Bronchial epithelial cell (primary cell): ENCODE measurements at places on chromosomes 4 and X.

GRCh38 chr4:94848326-94848725 lies 90.6 kb downstream of the BMPR1B start:
- DNase-seq, result no peak

DNA sequence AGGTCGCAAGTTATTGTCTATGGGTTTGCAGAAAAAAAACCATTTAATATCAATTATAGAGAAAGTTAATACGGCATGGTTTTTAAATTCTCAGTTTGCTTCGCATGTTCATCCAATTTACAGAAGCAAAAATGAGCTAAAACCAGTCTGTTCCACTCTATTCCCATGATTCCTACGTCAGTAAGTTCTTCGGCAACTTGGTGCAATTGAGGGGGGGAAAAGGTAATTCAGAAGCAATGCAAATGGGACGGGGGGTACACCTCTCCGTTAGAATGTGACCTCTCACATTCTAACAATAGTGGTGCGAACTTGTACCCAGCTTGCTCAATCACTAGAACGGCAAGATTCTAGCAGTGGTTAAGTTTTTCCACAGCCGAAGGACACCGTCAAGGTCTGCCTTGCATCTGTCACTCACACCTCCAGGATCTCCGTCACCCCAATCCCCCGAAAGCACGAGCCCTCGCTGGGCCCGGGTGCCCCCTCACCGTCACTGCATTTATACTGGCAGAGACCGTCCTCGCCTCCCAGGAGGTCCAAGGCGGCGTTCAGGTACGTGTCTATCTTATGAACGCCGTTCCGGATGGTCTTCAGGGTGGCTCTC lies 653 bp downstream of the PLA2G12A start:
- DNase-seq, result peak; percentile 26

DNA sequence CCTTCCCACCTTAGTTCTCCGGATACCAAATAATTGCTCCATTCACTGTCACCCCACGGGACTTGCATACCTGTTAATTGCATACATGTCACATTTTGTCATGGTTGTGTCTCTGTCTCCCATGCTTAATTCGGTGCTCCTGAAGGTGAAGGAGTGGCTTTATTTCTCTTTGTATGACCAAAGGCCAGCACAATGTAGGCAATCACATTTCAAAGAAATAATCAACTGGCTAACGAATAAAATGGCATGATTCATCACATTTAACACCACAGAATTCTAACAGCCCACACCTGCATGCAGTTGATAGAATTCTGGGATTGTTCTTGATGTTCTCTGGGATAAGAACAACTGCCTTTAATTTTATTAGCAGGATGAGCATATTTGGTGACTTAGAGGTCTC lies 59.3 kb downstream of the ATXN3L start:
- no peak for DNase-seq

GRCh38 chr4:2261110-2261852 lies 628 bp downstream of the MXD4 start:
- no peak for DNase-seq

- no peak for DNase-seq
Observed at GRCh38 chr4:108906006-108906405, 143.2 kb upstream of the ETNPPL start.

DNA sequence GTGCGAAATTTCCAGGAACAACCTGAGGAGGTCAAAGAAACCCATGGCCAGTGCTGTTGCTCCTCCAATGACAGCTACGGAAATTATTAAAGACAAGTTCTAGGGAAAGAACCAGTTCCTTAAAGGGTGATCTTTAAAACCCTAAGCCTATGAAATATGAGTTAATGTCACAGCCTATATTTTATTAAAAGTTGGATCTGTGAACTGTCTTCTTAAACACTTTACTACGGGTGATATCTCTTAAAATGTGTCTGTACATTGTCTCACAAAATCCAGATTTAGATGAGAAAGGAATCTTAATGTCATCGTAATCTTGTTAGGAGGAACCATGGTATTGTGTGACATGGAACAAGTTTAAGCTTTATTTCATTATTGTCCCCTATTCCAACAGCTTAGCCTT lies 46.3 kb upstream of the VCX3B start:
- DNase-seq, result no peak

DNA sequence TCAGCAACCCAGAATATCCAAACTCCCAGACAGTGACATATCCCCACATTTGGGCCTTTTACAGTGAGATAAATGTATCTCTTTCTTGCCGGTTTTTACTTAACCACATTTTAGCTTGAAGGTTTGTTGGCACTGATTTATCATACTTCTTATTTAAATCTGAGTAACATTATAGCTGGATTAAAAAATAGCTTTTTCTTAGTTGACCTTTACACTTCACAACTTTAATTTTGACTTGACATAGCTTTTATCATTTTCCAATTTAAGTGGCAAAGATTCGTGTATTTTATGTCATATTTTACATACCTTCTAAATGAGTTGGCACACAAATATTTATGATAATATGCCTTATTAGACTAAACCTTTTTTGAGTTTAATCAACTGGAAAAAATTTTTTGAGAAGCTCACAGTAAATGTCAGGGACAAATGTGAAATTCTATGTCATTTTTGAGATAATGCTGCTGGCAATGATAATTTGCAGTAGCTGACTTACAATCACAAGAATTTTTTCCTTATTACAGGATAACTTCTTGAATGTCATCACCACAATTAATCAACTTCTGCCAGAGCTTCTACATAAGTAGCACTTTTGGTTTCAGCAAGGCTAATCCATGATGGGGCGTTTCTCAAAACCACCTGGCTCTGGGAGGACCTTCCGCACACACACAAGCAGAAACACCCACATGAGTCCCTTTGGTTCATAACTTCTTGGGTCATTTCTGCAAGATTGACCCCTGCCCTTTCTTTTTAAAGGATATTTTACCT lies 80.3 kb downstream of the SYTL5 start:
- no peak for DNase-seq

GRCh38 chr4:37673538-37674192 lies 12.5 kb downstream of the RELL1 start:
- no peak for DNase-seq

DNA sequence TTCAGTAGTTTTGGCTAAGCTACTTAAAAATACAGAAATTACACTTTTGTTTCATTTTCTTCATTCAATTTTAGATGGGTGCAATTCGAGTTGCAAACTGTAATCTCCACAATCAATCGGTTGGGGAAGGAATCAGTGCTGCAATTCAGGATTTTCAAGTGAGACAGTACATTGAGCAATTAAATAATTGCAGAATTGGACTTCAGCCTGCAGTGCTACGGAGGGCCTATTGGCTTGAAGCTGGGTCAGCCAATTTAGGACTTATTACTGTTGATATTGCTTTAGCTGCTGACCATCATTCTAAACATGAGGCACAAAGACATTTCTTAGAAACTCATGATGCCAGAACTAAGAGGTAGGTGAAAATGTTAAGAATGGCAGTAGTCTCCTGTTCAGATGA lies 77.7 kb downstream of the BLTP1 start:
- DNase-seq, result no peak

DNA sequence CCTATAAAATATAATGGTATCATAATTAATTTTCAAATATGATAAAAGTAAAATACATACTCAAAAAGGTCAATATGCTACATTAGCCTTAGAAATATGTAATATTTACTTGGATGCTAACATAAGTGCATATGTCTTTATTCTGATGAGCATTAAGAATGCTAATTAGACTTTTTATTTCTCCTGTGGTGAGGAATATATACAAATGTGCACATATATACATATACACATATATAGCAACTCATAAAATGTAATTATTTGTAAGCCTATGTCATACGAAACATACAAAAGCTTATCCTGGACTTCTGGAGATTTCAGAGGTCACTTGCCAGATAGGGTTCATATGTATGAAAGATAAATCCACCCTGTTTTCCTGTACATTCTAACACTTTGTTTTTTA lies 11.1 kb downstream of the PLA2G12A start:
- DNase-seq, result no peak

GRCh38 chrX:13688384-13688957 lies 457 bp upstream of the RAB9A start:
- peak; percentile 25 for DNase-seq

- DNase-seq, result peak; percentile 65
Observed at GRCh38 chr4:185396724-185397385, at the start of gene ANKRD37. Gene ANKRD37 (plus strand): TSS chr4:185396841. CDS start chr4:185396924, 83 bp downstream.

DNA sequence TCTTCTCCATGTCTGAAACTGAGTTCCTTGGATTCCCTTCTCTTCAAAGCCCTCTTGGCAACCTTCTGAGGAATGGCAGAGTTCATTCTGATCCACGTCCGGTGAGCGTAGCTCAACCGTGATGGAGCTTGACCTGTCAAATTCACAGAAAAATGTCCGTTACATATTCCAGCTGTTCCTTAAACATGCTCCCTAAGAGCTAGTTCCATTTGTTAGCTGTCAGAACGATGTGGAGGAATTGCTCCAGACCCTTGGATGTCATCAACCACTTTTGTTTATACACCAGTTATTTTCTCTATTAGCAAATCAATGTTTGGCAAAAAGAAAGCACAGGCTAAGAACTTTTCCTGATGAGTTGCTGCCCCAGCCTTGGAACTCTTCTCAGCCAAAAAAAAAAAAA lies 50.1 kb downstream of the NHS start:
- no peak for DNase-seq

GRCh38 chrX:154458116-154458953 lies at the start of gene PLXNA3:
Gene PLXNA3 (plus strand): TSS chrX:154458281. CDS start chrX:154460184, 1,903 bp downstream.
- DNase-seq, result no peak

GRCh38 chr4:156558373-156559025 lies 413.1 kb downstream of the PDGFC start:
- DNase-seq, result no peak

GRCh38 chr4:105631818-105632400 lies 76.6 kb downstream of the INTS12 start:
- no peak for DNase-seq

DNA sequence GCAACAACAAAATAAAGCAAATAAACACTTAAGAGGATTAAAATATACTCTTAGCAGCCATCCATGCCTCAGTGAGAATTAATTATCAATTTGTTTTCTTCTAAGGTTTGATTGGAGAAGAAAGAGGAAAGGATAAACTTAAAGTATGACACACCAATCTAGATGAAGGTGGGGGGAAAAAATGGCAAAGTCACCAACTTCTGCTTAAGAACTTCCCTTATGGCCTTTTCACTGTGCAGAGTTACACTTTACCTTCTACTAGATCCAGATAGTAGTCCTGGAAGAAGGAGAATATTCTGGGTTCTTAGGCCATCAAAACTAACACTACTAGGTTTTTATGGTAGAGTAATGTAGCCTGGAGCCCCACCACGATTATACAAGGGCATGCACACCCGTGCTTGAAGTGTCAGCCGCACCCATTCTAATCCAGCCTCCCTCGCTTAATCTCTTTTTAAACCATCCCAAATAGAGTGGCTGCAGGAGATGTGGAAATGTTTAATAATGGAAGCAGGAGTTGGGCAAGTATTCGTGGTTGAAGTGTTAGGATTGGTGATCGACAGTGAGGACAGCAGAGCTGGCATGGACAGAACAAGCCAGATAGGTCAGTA lies 14.1 kb downstream of the ENPEP start:
- DNase-seq, result no peak

- no peak for DNase-seq
Observed at GRCh38 chr4:183388021-183388420, 56.4 kb upstream of the CDKN2AIP start.

GRCh38 chr4:86015412-86016350 lies 344.2 kb downstream of the MAPK10 start:
- no peak for DNase-seq

DNA sequence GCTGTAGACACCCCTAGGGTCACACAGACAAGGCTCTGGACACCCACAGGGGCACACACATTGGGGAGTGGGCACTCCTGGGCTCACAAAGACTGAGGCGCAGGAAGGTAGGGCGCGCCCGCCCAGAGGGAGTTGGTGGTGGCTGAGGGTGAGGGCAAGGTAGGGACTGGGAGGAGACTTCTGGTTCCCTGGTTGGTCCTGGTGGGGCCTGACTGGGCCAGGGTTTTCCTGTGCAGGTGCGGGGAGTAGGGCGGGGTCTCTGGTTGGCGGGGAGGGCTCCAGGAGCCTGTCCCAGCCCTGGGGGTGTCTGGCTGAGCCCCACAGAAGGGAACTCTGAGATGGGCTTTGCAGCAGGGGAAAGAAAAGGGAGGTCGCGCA lies 6.7 kb upstream of the WAS start:
- no peak for DNase-seq

DNA sequence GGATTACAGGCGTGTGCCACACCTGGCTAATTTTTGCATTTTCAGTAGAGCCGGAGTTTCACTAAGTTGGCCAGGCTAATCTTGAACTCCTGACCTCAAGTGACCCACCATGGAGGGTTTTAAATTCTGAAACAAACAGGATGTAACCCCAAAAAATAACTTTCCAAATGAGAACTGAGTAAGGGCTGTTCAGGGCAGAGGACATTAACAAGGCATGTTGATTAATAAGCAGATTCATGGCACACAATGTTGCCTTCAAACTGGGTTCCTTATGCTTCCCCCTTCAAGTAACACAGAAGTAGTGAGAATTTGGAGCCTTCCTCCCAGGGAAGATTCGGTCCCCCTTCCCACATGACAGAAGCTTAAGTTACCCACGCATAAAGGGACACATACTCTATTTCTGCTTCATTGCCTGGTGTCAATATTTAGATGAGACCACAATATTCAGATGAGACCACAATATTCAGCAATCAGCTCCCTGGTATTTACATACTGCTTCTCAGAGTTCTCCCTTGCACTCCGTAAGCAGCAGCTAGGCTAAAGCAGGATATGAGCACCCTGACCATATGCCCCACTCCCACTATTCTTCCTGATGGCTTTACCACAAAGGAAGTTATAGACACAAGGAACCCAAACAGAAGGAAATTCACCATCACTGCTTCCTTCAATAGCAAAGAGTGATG lies 21.4 kb downstream of the GRSF1 start:
- no peak for DNase-seq

DNA sequence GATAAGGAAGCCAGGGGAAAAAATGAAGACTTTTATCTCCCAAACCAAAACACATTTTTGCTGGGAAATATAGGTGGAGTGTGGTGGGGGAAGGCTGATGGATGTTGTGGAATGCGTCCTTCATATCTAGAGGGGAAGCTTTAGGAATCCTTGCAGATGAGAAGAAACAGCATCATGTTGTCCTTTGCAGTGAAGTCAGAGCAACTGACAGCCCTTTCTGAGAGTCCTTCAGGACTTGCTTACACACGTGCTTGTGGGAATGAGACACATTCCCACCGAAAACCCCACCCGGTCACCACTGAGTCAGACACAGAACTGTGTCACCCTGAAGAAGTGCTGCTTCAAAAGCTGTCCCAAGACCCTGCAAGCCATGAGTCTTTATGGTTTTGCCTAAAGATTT lies 81.5 kb downstream of the SHROOM2 start:
- peak; percentile 19 for DNase-seq

DNA sequence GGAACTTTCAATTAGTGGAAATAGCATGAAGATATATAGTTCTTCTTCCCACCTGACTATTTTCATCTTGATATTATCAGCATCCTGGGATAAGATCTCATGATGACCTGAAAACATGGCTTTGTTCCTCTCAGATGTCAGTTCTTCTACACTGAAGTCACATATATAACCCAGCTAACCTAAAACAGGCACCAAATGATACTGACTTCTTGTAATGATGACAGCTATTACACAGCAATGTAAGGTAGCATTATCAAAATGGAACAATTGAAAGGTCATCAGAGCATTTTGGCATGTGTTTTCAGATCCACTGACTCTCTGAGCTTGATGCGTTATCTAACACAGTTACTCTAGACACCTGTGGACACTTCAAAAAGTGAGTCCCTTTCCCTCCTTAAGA lies 469.9 kb downstream of the INPP4B start:
- DNase-seq, result no peak
